ENCODE measurements at places on chromosomes 7 and 10. TPM values are rescaled to one million over a fixed set of nuclear protein-coding genes. Genes with fewer than 3 reads are reported as not detected.

Gene PDGFA
- total RNA-seq, result 13.8 TPM

Gene DKK1
- total RNA-seq, result 1.5 TPM

GRCh38 chr7:104241538-104242209 lies 33.9 kb upstream of the ORC5 start:
- DNase-seq, result no peak

DNA sequence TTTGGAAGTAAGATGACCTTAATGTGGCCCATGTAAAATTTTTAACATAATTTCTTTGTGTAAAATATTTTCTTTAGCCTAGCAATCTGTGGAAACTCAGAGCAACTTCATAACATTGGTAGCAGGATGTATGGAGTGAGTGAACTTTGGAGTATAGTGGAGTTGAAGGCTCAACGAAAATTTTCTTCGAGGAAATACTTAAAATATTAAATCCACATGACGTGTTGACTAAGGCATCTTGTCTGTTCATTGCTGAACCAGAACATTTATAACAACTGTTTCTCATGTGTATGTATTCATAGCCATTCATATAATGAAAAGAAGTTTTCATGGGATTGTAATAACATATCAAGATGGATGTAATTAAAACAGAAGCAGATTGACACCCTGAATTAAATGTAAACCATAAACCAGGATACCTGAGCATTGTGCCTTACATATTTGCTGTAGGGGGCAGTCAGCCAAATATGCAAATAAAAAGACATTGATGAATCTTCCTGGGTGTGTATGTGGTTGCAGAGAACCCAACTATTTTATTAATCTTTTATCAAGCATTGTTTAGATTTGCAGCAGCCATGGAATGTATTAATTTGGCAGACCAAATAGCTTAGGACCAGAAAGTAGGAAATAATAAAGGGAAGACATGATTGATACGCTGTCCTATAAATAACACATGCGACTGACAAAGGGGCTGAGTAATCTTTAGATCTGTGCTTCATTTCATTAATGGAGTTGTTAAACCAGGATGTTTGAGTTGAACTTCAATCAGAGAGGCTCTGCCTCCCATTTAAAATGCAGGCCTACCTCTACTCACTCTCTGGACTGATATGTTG lies 11.5 kb downstream of the AUTS2 start:
- DNase-seq, result no peak

Gene PKD2L1
- 0.99 TPM for total RNA-seq

DNA sequence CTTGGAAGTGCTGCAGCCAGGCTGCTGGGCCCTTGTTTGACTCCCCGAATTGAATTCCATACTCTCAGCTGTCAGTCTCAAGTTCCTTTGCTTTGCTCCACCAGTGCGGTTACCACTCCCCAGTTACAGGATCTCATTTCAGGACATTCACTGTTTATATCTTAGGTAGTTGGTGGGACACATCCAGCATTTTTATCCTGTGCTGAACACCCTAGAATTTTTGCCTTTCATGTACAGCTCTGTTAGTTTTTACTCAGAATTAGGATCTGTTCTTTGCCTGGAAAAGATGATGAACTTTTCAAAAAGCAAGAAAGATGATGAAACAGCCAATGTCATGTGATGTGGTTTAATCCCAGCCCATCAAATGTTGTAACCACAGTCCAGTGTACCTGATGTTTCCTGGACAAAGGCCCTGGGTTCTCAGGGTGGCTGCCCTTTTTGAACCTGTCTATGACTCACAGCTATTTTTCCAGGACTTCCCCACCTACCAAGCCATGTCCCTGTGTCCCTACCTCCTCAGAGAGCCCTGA lies 149.7 kb downstream of the NOC3L start:
- no peak for DNase-seq

Gene FAM185A
- total RNA-seq, result 15.2 TPM

DNA sequence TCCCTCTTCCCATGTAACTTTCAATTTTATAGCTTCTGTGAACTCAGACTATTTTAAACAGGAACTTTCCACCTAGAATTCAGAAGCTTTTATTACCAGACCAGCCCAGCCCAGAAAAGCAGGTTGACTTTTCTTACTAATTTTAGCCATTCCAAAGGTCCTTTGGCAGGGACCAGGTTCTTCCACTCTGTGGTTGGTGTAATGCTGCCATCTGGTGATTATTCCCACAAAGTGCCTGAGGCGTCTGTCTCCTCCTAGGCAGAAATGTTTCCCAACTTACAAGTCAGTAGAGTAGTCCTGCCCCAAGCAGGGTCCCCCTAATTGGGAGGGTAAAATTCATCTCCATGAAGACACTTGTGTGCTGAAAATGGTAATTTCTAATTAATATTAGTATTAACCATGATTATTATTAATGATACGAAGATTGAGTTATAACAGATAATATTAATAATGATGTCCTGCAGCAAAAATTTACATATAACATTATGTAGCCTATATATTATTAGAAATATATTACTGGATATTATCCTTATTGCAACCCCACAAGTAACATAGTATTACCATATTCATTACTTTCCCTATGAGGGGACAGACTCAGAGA lies 53.0 kb upstream of the PPP1R17 start:
- DNase-seq, result peak; percentile 70
